Activated T-cell treated with anti-CD3 and anti-CD28 coated beads for 4 hours (primary cell): ENCODE measurements at places on chromosomes 7 and 10.

GRCh38 chr10:122237331-122237990 is 33.6 kb upstream of the BTBD16 start:
- DNase-seq, result no peak

- peak; percentile 3 for DNase-seq
Observed at GRCh38 chr7:134315679-134316538, 821 bp downstream of the SLC35B4 start.

DNA sequence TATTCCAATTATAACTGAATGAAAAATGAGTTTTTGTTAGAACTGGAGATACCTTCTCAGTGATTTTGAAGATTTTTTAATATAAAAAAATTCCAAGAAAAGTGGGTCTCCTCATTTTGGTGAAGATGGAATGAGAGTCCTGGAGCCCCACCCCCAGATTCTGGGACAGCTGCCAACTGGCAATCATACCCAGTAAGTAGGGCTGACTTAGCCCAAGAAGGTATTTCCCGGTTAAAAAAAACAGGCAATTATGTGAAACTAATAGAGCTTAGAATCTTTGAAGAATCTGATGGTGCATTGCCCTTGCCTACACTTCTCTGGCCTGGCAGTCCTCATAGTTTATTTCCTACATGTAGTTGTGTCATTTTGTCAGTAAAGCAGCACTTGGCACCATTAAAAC is 52.8 kb upstream of the VWDE start:
- DNase-seq, result no peak

GRCh38 chr7:45482451-45482850 is 91.7 kb upstream of the ADCY1 start:
- no peak for DNase-seq

DNA sequence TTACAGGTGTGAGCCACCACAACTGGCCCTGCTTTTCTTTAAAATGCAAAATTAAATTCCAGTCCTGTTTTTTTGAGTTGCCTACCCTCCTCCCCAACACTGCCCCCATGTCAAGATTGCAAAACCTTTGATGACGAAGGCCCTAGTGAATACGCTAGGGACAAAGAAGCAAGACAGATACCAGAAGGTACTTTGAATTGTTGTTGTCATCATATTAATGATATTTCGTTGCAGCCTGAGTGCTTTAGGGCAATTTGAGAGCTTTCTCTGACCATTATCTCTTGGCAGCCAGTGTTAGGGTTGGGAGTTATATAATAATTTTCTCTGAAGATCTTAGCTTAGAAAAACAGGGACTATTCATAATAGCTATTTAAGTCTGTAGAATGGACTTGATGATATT is 7.1 kb downstream of the CCSER2 start:
- no peak for DNase-seq

- no peak for DNase-seq
Observed at GRCh38 chr7:146216396-146217041, 99.9 kb downstream of the CNTNAP2 start.

- DNase-seq, result no peak
Observed at GRCh38 chr7:4653771-4654170, 28.3 kb upstream of the FOXK1 start.
